CD4-positive, alpha-beta T cell treated with Interleukin-12 subunit alpha and Interleukin-12 subunit beta, for 1 hour (primary cell): ENCODE measurements at places on chromosomes 3 and 15.

DNA sequence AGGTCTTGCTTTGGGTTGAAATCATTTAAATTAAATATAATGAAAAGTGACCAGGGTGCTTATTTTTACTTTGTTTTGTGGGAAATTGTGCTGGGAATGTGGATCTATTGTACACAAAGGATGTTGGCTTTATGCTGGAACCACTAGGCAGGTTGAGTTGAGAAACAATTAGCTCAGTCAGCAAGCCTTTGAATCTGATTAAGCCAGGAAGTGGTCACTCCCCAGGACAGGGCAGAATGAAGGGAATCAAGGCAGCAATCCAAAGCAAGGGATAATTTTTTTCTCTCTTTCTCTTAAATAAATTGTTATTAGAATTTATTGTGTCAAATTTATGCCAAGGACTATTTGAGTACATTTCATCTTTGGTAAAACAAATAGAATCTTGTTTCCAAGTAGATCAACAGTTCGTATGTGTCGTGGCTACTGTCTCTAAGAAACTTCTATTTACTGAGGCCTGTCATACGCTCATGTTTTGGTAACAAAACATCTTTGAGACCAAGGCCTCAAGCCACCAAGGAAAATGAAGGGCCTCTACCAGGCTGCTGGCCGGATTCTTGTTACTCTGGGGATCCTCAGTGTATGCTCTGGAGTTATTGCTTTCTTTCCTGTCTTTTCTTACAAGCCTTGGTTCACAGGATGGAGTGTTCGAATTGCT, at the start of gene TMEM212:
TSS of gene TMEM212 (plus strand) at position 486 of the 655 bp plus-strand sequence. CDS start at position 521, 35 bp downstream.
- no peak for DNase-seq

GRCh38 chr15:38961931-38962330, 397.3 kb upstream of the RASGRP1 start:
- DNase-seq = no peak

DNA sequence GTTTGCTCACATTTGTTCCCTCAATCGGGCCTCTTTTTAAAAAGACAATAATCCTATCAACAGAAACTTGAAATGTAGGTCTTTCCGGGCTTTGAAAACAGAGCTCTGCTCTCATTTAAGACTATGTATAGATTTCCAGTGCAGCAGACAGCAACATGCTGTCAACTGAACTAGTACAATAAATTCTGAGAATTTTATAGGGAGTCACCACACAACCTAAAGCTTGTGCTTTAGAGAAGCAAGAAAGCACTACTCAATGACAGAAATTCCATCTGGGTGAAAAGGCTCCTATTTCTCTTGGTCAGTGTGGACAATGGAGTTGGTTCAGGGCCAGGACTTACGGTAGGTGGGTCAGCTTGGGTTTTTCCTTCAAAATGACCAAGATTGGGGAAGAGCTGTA, 583.5 kb downstream of the ROBO1 start:
- no peak for DNase-seq

GRCh38 chr3:105527535-105527934, 160.8 kb downstream of the ALCAM start:
- DNase-seq = no peak

GRCh38 chr3:156812521-156813335, 13.4 kb upstream of the LEKR1 start:
- no peak for DNase-seq

GRCh38 chr3:71791634-71792033, 6.7 kb upstream of the PROK2 start:
- DNase-seq = no peak
